ENCODE measurements at places on chromosomes 12 and 14. TPM values are rescaled to one million over a fixed set of nuclear protein-coding genes. Genes with fewer than 3 reads are reported as not detected.

TBC1D30 gene
- total RNA-seq: 0.35 TPM

- no peaks in the 10 kb centered on the region for H3K27me3 ChIP-seq
- no peak for ATAC-seq
- H3K4me3 ChIP-seq: no peak overlapping the region
- H3K4me1 ChIP-seq: peaks cover 32% of the 10 kb centered on the region
Observed at GRCh38 chr14:26593357-26593756, 4.5 kb downstream of the NOVA1 start.

GRCh38 chr14:23439107-23439835 lies 3.8 kb upstream of the MYH7 start:
- no peak for ATAC-seq
- no peak overlapping the region for H3K4me3 ChIP-seq
- H3K4me1 ChIP-seq: no peaks in the 10 kb centered on the region
- H3K27ac ChIP-seq: no peak overlapping the region
- H3K27me3 ChIP-seq: no peaks in the 10 kb centered on the region
- H3K36me3 ChIP-seq: no peaks in the 10 kb centered on the region

NINJ2 gene
- total RNA-seq: 0.78 TPM

GNB3 gene
- 1.1 TPM for total RNA-seq

GRCh38 chr12:120416490-120417216 lies 21.3 kb upstream of the COX6A1 start:
- H3K4me1 ChIP-seq: no peaks in the 10 kb centered on the region
- no peak overlapping the region for H3K4me3 ChIP-seq
- no peak for ATAC-seq
- H3K27me3 ChIP-seq: peaks cover 26% of the 10 kb centered on the region
- H3K27ac ChIP-seq: no peak overlapping the region
- H3K36me3 ChIP-seq: no peaks in the 10 kb centered on the region

DNA sequence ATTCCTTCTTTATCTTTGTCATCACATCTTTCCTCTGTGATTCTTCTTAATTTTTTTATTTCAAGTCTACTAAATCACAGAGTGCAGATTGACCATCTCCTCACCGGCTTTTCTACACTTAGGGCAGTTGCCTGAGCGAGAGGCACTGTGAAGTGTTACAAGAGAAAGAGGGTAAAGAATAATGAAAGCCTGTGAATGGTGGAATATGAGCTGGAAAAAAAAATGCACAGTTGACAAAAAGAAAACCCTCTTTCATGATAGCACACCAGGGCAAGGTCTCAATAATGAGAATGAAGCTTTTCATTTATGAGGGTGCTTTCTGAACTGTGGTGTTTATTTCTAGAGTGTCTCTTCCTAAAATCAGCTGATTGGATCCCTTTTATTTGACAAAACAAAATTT lies 106.2 kb upstream of the PDE3A start:
- no peaks in the 10 kb centered on the region for H3K27me3 ChIP-seq
- H3K27ac ChIP-seq: no peak overlapping the region
- H3K4me3 ChIP-seq: no peak overlapping the region
- no peak for ATAC-seq
- H3K36me3 ChIP-seq: no peaks in the 10 kb centered on the region
- peaks cover 9% of the 10 kb centered on the region for H3K4me1 ChIP-seq

MUCL1 gene
- not detected for total RNA-seq

DNA sequence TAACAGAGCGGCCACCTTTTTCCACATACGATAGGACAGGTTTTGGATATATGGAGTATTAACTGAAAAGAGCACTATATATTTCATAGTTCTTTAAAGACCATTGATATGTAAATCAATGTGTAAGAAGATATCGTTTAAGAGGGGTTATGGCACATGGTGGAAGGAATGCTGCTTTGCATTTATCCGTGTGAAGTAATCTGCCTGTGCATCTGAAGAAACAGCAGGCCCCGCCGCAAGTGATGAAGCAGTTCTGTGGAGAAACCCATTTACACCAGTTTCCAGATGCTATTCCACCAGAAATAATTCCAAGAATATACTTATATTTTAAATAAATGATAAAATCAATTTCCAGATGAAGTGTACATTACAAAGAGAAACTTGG lies 72.4 kb downstream of the BICD1 start:
- H3K4me3 ChIP-seq: no peak overlapping the region
- H3K27ac ChIP-seq: no peak overlapping the region
- H3K27me3 ChIP-seq: no peaks in the 10 kb centered on the region

- no peaks in the 10 kb centered on the region for H3K27me3 ChIP-seq
- no peaks in the 10 kb centered on the region for H3K4me1 ChIP-seq
- ATAC-seq: no peak
- H3K4me3 ChIP-seq: no peak overlapping the region
- H3K36me3 ChIP-seq: no peaks in the 10 kb centered on the region
Observed at GRCh38 chr12:78210894-78211302, 380.2 kb downstream of the NAV3 start.
